ENCODE measurements at places on chromosomes 7 and 10. TPM values are rescaled to one million over a fixed set of nuclear protein-coding genes. Genes with fewer than 3 reads are reported as not detected.

ASL gene
- total RNA-seq: 58.7 TPM

OR2A1 gene
- total RNA-seq: not detected

ITGA8 gene
- total RNA-seq: 0.12 TPM

RBM20 gene
- total RNA-seq: 2.7 TPM

NPSR1 gene
- not detected for total RNA-seq

KNDC1 gene
- 4.0 TPM for total RNA-seq

KLF14 gene
- not detected for total RNA-seq

MYL10 gene
- total RNA-seq: 0.17 TPM

NODAL gene
- total RNA-seq: not detected
